Hair follicular keratinocyte (primary cell): ENCODE measurements at places on chromosomes 6 and 20. TPM values are rescaled to one million over a fixed set of nuclear protein-coding genes. Genes with fewer than 3 reads are reported as not detected.

The PRR18 gene
- not detected in 2 replicates for total RNA-seq

The ASXL1 gene
- total RNA-seq: 11.8 and 13.0 TPM in 2 replicates

The RHAG gene
- not detected in 2 replicates for total RNA-seq

The SCGN gene
- not detected in 2 replicates for total RNA-seq

The PRSS16 gene
- total RNA-seq: 6.2 and 12.2 TPM in 2 replicates

The SDCBP2 gene
- 3.9 and 11.3 TPM in 2 replicates for total RNA-seq

The CST5 gene
- not detected in 2 replicates for total RNA-seq

The NCOA6 gene
- 6.2 and 11.9 TPM in 2 replicates for total RNA-seq

The ZBTB24 gene
- 4.1 and 6.4 TPM in 2 replicates for total RNA-seq
